CD4-positive, alpha-beta T cell (primary cell): ENCODE measurements at places on chromosomes 1 and 21.

DNA sequence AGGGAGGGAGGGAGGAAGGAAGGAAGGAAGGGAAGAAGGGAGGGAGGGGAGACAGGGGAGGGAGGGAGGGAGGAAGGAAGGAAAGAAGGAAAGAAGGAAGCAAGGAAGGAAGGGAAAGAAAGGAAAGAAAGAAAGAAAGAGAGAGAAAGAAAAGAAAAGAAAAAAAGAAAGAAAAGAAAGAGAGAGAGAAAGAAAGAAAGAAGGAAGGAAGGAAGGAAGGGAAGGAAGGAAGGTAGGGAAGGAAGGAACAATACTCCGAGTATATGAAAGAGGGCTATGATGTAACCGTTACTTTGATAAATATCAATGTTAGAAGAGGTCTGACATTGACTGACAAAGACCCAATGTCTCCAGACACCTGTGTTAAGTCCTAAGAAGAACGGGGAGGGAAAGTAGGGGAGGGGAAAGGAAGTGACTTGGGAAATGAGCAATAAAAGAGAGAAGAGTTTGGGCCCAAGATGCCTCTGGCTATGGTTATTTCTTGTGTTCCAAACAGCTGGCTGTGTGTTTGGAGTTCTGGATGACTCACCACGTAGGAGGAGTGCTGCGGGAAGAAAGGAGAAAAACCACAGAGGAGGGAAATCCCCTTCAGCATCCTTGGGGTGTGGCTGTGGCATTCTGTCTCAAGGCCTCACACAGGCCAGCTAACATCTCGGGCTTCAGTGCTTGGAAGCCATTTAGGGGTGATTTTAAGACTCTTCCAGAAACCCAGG lies 37.0 kb upstream of the RXRG start:
- DNase-seq = no peak

DNA sequence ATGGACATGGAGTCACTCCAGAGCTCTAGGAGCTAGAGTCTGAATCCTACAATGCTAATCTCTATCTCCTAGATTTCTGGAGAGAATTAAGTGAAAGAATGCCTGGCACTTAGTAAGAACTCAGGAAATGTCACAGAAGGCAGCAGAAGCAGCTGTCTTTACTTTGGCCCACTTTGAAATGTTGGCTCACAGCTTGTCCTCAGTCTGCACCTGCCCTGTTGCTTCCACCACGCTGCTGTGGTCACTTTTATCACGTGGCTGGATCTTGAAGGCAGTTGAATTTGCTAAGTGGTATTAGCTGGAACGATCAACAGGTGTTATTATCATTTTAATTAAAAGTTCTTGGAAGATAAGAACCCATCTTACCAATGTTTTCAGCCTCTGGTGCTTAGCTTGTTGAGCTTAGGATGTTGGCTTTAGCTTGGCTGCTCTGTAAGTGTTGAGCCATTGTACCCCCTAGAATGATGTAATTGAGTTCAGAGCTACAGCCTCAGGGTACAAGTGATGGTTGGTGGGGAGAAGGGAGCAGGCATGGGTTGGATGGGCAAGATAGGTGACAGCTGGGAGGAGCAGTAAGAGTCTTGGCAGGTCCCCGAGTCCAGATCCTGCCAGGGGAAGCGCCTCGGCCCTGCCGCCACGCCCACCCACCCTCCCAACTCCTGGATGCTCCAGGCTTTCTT lies 41.9 kb upstream of the EPS8L3 start:
- no peak for DNase-seq

DNA sequence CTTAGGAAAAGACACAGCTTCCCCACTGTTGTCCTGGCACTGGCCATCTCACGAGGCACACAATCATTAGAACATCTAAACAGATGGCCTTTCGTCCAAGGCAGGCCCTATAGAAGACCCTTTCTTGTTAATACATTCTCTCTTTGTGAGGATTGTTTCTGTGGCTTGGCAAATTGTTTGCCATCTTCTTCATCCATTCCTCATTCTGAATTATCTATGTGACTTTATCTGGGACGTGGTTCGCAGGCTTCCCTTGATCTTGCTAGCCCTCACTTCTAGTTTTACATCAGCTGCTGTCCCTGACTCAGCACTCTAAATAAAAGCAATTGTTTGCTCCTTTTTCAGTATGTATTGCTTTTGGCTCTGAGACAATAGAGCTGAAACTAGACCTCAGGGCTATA lies 101.1 kb upstream of the ZC3H11B start:
- no peak for DNase-seq

DNA sequence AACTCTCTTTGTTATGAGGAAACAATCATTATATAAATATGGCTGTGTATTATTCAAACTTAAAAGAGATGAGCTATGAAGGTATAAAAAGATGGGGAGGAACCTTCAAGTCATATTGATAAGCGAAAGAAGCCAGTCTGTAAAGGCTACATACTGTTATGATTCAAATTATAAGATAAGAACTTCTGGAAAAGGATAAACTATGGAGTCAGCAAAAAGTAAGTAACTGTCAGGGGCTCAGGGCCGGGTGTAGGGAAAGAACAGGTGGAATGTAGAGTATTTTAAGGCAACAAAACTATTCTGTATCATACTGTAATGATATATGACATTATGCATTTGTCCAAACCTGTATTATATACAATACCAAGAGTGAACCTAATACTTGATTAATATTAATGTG lies 573.1 kb upstream of the ZRANB2 start:
- DNase-seq = no peak
